HT-29 (cell line): ENCODE measurements at places on chromosomes 16 and 17.

DNA sequence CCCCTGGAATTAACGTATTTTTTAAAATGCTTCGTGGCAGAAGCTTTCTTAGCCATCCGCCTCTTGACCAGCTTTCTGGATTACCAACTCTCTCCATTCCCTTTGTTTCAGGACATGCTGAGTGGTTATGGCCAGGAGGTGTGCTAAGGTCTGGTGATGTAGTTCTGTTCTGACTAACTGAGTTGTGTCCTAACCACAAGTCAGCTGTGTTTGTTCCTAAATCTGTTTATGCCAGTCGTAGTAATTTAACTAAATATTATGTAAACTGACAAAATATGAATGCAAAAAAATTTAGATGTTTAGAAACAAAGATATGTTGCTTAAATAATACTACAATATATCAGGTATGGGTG, 61.6 kb downstream of the MRTFB start:
- no peak for DNase-seq

GRCh38 chr16:67432506-67432890, 1.6 kb downstream of the HSD11B2 start:
- DNase-seq: no peak

GRCh38 chr16:27726621-27727261, 176.8 kb downstream of the KATNIP start:
- DNase-seq: no peak

- peak; percentile 38 for DNase-seq
These were observed 3.7 kb downstream of the NFE2L1 start for GRCh38 chr17:48051706-48052486.

DNA sequence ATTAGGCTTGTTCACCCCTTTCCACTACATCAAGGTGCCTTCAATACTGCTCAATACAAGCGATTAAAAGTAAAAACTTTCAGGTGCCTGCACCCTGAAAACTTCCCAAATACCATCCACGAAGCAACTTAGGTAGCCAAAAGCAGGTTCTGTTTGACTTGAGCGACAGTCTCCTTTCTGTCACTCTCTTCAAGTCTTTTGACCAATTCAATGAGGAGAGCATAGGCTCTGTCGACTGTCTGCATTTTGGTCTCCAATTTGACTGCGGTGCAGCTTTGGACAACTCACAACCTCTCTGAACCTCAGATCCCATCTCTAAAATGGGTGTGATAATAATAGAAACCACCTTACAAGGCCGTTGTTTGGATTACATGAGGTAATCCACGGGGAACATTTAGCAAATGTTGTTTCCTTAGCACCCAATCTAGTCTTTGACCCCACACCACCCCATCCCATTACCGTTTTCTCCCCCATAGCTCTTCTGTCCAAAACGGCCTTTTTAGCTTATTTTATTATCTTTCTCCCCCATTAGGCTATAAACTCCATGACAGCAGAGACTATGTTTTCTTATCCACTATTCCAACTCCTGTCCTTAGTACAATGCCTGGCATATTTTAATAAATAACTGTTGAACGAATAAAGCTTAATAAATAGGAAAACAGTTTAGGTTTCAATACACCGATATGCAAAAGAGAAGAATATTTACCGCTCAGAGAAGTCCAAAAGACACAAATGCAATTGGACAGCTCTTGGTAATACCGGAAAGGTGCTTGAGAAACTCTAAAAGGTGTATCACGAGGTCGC, 999 bp downstream of the MARF1 start:
- DNase-seq: no peak
